ENCODE measurements at places on chromosomes 7 and 10.

DNA sequence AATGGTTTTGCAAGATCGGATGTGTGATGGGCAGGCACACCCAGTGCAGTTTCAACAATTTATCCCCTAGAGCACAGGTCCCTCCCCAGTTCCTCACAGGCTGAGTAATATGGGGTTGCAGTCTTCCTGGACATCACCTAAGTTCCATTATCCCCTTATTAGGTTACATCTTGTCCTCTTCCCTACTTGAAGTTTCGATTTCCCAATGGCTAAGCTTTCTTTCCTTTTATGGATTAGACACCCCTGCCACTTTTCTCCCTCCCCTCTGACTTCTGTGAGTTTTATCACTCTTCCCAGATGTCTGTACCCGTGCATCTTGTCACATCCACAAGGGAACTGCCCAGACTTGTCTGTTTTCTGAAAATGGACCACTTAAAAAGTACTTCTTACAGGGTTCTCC is 2.4 kb upstream of the NIPSNAP2 start:
- no peaks in the 10 kb centered on the region for H3K36me3 ChIP-seq
- H3K27me3 ChIP-seq: no peaks in the 10 kb centered on the region
- no peak overlapping the region for H3K4me3 ChIP-seq
- H3K4me1 ChIP-seq: no peaks in the 10 kb centered on the region

DNA sequence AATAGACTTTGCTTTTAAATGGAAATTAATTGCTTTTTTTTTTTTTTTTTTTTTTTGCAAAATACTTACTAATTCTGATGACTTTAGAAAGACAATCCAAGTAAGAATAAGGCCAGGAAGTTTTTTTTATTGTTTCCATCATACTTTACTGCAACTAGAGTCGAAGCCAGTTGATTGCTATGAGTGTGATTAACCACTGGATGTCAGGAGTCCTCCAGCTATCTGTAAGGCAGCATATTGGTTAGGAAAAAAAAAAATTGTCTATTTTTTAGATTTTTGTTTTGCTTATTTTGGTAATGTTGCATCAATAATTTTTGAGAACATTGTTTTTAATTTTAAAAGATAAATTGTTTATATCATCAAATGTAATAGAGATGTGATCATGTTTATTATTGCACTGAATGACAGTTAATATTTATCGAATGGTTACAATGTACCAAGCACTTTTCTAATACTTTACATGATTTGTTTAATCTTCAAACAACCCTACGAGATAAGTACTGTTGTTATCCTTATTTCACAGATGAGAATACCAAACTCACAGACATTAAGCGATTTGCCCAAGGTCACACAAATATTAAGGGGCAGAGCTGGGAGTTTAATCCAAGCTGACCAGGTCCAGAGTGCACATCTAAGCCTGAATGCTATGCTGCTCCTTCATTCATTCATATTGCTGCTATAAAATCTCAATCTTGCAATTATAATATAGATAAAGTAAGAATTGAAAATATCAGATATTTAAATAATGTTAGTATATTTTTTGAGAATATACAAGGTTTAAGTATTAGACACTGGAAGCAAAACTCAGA is 19.9 kb upstream of the LMOD2 start:
- no peak for DNase-seq
- no peak overlapping the region for H3K27ac ChIP-seq
- no peaks in the 10 kb centered on the region for H3K36me3 ChIP-seq
- H3K4me3 ChIP-seq: no peak overlapping the region
- no peaks in the 10 kb centered on the region for H3K4me1 ChIP-seq

DNA sequence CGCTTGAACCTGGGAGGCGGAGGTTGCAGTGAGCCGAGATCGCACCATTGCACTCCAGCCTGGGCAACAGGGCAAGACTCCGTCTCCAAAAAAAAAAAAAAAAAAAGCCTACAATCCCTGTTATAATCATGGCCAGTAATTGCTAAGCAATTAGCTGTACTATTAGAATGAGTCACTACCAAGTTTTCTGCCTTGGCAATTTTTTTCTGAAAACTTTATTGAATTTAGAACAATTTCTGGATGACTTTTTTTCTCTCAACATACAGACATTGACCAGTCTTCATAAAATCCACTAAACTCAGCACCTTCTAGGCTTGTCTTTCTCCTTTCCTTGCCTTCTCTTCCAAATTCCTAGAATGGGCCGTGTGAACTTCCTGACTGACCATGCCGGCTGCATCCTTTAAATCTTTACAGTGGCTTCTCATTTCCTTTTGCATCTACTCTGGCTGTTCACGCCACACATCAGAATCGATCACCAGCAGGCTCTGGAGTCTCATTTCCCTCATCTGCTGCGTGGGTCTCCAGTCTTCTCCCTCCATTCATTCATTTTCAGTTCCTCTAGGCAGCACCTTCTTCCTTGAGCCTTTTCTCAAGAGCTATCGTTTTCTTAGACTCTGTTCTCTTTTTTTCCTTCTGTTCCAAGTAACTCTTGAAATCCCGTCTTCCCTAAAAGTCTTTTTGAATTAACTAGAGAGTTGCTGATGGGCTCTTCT is 107.9 kb downstream of the KAT6B start:
- no peak overlapping the region for H3K27ac ChIP-seq
- H3K4me1 ChIP-seq: peaks cover 13% of the 10 kb centered on the region
- no peaks in the 10 kb centered on the region for H3K36me3 ChIP-seq

DNA sequence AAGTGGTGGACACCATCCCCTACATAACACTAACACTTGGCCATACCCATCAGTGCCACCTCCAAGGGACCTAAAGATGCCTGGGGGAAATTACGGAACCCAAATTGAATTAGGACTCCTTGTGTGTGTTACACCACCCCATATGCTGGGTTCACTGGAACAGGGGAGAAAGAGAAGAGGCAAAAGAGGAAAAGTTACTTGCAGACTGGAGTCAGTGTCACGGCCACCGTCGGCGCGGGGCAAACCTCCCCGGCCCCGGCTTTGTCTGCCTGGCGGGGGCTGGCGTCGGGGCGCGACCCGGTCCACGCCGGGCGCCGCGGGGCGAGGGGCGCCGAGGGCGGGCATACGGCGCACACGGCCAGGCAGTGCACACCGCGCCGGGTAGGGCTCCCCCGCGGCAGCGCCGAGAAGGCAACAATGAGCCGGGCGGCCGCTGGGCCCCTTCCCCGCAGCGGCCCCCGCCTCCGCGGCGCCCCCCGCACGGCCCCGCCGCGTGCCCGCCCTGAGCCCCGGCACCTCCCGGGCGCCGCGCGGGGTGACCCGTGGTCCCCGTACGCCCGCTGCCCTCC is 171.1 kb downstream of the FAM107B start:
- DNase-seq: no peak
- H3K4me3 ChIP-seq: peak overlapping the region; percentile 92
- no peaks in the 10 kb centered on the region for H3K27me3 ChIP-seq
- H3K4me1 ChIP-seq: no peaks in the 10 kb centered on the region
- no peaks in the 10 kb centered on the region for H3K36me3 ChIP-seq
- H3K27ac ChIP-seq: peak overlapping the region; percentile 39

DNA sequence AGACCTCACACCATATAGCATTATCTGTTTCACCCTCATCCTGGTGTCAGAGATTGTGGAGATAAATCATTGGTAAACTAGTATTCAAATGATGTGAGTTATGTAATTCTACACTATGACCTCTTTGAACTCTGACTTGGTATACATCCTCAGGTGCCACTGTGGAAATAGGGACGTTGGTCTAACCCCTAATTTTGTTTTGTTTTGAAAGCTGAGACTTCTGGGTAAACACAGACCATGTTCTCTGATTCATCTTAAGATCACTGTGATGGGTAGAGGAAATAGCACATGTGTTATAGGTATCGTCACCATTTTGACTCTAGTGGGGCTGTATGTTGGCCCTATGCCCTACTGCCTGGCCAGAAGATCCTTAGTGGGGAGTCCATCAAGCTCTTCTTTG is 241.6 kb downstream of the CCDC7 start:
- no peaks in the 10 kb centered on the region for H3K4me1 ChIP-seq
- peaks cover 1% of the 10 kb centered on the region for H3K36me3 ChIP-seq
- DNase-seq: no peak
- no peak overlapping the region for H3K4me3 ChIP-seq
- H3K27ac ChIP-seq: no peak overlapping the region

DNA sequence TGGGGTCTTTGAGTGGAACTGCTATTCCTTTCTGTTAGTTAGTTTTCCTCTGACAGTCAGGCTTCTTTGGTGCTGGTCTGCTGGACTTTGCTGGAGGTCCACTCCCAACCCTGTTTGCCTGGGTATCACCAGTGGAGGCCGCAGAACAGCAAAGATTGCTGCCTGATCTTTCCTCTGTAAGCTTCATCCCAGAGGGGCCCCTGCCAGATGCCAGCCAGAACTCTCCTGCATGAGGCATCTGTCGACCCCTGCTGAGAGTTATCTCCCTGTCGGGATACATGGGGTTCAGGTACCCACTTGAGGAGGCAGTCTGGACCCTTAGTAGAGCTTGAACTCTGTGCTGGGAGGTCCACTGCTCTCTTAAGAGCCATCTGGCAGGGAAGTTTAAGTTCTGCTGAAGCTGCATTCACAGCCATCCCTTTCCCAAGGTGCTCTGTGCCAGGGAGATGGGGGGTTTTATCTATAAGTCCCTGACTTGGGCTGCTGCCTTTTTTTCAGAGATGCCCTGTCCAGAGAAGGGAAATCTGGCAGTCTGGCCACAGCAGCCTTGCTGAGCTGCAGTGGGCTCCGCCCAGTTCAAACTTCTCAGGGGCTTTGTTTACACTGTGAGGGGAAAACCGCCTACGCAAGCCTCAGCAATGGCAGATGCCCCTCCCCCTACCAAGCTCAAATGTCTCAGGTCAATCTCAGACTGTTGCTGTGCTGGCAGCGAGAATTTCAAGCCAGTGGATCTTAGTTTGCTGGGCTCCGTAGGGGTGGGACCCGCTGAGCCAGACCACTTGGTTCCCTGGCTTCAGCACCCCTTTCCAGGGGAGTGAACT is 89.7 kb upstream of the CDK6 start:
- H3K36me3 ChIP-seq: no peaks in the 10 kb centered on the region
- H3K4me1 ChIP-seq: no peaks in the 10 kb centered on the region
- no peak overlapping the region for H3K4me3 ChIP-seq
- no peak for DNase-seq
- no peaks in the 10 kb centered on the region for H3K27me3 ChIP-seq

- H3K27me3 ChIP-seq: no peaks in the 10 kb centered on the region
- peaks cover 6% of the 10 kb centered on the region for H3K4me1 ChIP-seq
- H3K4me3 ChIP-seq: no peak overlapping the region
- DNase-seq: no peak
- H3K36me3 ChIP-seq: no peaks in the 10 kb centered on the region
Measured at GRCh38 chr10:88045656-88046415, 182.4 kb downstream of the PTEN start.

DNA sequence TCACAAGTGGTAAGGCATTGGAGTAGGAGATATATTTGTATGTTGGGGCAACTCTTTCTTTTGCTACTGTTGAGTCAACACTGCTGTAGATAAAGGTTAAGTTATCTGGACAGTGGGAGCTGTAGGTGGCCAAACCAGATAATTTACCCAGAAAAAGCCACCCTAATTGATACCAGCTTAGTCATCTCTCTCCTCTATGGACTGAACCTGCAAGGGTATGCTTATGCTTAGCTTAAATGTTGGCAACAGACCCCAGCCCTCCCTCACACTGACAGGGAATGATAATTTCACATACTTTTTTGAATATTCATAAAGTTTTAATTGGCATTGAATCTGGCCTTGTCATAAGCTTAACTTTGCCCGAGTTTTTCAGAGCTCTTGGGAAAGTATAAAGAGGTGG is 66.3 kb downstream of the CREB5 start:
- H3K4me3 ChIP-seq: no peak overlapping the region
- H3K36me3 ChIP-seq: no peaks in the 10 kb centered on the region
- no peak for DNase-seq
- H3K27ac ChIP-seq: no peak overlapping the region
- peaks cover 8% of the 10 kb centered on the region for H3K4me1 ChIP-seq
- no peaks in the 10 kb centered on the region for H3K27me3 ChIP-seq

DNA sequence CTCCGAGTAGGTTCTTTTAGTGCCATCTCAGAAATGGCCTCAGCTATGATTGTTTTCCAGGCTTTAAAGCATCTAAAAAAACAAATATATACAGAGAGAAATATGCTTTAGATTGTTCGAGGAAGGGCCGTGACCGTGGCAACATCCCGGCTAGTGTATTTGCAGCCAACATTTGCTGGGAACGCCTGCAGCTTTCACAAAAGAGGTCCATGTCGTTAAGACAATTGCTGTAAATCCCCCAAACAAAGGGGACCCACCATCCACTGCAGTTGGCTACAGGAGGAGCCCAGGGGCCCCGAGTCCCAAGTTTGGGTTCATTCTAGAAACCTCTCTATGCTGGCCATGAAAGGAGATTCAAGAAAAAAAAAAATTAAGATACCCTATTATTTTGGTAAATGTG is 152.8 kb upstream of the TCF7L2 start:
- no peak for DNase-seq
- no peaks in the 10 kb centered on the region for H3K4me1 ChIP-seq
- no peaks in the 10 kb centered on the region for H3K36me3 ChIP-seq
- no peak overlapping the region for H3K27ac ChIP-seq

DNA sequence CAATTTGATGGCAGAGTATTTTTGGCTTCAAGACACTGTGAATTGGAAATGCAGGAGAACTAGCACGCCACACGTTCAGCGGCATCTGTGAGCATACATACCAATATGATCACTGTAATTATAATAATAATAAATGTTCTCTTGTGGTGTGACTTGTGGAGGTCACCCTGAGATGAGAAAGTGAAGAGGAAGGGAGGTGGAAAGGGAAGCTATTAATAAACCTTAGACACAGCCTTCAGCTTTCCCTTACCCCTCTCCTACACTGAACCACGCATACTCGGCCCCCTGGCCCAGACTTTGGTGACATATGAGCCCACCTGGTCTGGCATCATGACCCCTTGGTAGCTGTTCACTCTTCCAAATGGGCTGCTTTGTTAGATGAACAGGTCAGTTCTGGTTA is 139.1 kb downstream of the SORCS3 start:
- no peaks in the 10 kb centered on the region for H3K27me3 ChIP-seq
- H3K4me1 ChIP-seq: no peaks in the 10 kb centered on the region
- no peak overlapping the region for H3K4me3 ChIP-seq
- no peaks in the 10 kb centered on the region for H3K36me3 ChIP-seq

GRCh38 chr7:134567368-134567767 is 18.5 kb downstream of the AKR1B15 start:
- H3K4me1 ChIP-seq: no peaks in the 10 kb centered on the region
- no peak overlapping the region for H3K27ac ChIP-seq
- H3K4me3 ChIP-seq: no peak overlapping the region
- DNase-seq: no peak

DNA sequence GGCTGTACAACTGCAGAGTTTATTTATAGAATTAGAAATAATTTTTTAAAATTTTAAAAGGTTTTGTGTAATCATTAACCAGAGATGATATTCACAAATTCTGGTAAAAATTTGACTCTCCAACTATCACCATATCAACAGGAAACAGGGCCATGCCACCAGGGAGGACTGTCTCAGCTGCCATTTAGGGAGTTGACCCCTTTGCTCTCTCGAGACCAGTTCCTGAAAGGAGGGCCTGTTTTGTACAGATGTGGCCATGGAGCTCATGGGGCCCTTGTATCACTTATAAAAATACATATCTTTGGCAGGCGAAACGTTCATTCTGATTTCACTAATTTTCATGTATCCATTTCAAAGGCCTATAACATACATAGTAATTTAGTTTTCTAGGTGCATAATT is 20.3 kb downstream of the H2AZ2 start:
- peaks cover 1% of the 10 kb centered on the region for H3K36me3 ChIP-seq
- no peak overlapping the region for H3K27ac ChIP-seq
- H3K4me1 ChIP-seq: no peaks in the 10 kb centered on the region
- H3K4me3 ChIP-seq: no peak overlapping the region
- no peak for DNase-seq

All from aorta (tissue), 5 donors.